ENCODE measurements at places on chromosomes 1 and 21.
A peak's percentile ranks its signal among the peaks of the same experiment; 100 is the strongest.

DNA sequence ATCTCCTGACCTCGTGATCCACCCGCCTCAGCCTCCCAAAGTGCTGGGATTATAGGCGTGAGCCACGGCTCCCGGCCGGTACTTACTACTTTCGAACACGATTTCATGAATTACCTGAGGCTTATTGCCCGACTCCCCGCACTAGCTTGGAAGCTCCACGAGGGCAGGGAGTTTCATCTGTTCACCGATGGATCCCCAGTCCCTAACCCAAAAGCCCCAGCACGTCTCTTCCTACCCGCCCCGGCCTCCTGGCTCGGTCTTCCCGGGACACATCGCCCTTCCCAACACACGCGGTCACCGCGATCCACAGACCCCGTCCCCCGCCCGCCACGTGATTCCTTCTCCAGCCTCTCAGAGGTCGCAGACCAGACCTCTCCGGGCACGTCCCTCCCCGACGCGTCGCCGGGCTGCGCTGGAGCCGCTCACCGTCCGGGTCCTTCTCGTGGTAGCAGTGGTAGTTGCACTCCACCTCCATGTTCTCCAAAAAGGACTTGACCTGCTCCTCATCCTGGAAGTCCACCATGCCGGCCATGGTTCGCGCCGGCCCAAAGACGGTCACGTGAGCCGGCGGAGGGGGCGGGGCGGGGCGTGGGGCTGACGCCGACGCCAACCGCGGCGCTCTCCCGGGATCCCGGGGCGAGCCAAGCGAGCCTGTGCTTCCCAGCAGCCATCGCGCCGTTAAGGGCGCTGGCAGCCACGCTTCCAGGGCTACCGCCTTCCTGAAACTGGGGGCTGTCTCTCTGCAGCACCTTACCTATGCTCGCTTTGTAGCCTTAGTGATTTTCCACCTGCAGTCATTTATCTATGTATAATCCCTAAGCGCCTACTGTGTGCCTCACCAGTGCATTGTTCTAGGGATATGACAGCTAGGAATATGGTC is at the start of gene COA7:
Gene COA7, minus strand, starts transcription at position 553 of the 880 bp plus-strand sequence. Its CDS starts 21 bp downstream, at position 532.
- DNase-seq: peak; percentile 89

DNA sequence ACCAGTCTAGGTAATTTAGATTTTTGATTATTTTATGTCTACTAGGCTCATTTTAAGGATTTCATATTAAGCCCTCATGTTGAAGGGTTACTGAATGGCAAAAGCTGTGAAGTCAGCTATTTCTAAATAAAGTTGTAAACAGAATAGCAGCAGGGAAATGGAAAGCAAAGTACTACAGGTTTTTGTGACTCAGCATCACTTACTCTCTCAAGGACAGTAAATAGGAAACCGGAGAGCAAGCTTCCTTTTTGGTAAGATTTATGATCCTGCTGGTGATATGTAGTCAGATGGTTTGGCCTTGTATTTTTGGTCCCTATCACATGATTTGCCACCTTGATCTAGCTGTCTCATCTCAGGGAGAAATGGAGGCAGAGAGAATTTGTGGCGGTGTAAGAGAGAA is 226.0 kb downstream of the RPS6KC1 start:
- DNase-seq: no peak

- DNase-seq: no peak
Observed at GRCh38 chr1:53525595-53525994, 66.4 kb downstream of the DMRTB1 start.

DNA sequence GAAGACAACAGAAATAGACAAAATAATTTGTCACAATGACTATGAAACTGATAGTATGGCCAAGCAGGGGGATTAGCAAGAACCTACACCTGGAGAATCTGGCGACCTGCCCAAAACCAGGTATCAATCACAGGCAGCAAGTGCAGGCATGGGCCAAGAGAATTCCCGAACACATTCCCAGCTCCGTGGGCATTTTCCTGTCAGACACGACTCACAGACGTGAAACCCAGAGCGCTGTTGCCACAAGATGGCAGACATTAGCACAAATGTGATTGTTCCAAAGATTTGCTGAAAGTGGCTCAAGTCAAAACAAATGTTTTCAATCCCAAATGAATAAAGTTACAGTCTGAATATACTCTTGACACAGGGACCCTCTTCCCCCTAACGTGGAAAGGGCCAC is 36.8 kb downstream of the HLCS start:
- DNase-seq: no peak

GRCh38 chr21:32359719-32360260 is 33.0 kb downstream of the URB1 start:
- DNase-seq: no peak

GRCh38 chr1:19547814-19548213 is 62.5 kb upstream of the CAPZB start:
- DNase-seq: no peak

DNA sequence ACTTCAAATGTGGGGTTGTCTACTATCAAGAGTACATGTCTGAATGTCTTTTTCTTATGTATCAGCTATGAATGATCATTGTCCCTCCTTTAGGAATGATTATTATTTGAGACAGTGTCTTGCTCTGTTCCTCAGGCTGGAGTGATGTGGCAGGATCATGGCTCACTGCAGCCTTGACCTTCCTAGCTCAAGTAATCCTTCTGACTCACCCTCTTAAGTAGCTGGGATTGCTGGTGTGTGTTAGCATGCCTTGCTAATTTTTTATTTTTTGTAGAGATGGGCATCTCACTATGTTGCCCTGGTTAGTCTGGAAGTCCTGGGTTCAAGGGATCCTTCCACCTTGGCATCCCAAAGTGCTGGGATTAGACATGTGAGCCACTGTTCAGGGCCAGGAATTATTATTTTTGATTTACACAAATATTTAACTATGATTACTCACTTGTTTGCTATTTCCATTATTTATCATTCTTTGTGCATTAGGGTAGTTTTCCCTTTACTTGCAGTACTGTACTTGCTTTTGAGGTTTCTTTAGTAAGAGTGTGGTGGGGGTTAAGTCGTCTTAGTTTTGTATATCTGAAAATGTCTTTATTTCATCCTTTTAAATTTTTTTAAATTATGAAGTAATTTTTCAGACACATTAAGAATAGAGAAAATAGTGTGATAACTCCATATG is 12.8 kb downstream of the S100A7 start:
- DNase-seq: no peak

GRCh38 chr1:241637604-241638003 is 2.6 kb downstream of the CHML start:
- DNase-seq: no peak

DNA sequence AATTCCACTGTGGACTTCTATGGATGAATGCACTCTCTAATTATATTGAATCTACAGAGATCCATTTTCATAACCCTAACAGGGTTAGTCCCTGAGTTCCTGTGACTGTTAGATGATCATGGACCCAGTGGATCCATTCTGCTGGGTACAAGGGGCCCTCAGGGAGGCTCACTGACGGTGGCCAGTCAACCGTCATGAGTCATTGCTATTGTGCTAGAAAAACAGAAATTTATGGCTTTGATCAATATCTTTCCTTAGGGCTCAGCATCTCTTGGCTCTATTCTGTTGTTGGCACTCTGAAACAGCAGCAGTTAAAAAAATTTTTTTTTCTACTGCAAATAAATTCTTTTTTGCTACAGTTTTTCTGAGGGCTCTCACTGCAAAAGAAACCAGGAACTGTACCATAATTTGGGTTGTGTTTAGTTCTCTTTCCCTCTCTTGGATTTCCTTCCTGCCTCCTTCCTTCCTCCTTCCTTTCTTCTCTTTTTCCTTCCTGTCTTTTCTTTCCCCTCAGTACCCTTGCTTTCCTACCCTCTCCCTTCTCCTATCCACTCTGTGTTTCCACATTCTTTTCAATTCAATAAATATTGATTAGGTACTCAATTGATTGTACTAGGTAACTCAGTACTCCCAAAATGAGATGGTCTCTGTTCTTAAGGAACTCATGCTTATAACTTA is 49.5 kb downstream of the UTP25 start:
- DNase-seq: no peak

DNA sequence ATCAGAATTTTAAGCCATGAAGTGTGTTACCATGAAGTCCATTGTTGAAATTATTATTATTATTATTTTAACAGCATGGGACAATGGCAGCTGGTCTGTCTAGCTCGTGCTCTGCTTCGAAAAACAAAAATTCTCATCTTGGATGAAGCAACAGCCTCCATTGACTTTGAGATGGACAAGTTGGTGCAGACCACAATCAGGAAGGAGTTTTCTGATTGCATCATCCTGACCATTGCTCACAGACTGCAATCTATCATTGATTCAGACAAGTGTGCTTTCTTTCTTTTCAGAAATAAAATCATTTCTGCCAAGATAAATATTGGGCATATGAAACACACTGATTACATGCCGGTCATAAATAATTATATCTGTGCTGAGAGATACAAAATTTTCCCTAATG is 21.0 kb downstream of the HSPA13 start:
- no peak for DNase-seq

- DNase-seq: no peak
Observed at GRCh38 chr1:147463022-147463421, 78.3 kb upstream of the BCL9 start.

GRCh38 chr1:8002329-8002910 is 23.7 kb downstream of the ERRFI1 start:
- no peak for DNase-seq

GRCh38 chr1:62433861-62434617 is 2.8 kb upstream of the USP1 start:
- no peak for DNase-seq

DNA sequence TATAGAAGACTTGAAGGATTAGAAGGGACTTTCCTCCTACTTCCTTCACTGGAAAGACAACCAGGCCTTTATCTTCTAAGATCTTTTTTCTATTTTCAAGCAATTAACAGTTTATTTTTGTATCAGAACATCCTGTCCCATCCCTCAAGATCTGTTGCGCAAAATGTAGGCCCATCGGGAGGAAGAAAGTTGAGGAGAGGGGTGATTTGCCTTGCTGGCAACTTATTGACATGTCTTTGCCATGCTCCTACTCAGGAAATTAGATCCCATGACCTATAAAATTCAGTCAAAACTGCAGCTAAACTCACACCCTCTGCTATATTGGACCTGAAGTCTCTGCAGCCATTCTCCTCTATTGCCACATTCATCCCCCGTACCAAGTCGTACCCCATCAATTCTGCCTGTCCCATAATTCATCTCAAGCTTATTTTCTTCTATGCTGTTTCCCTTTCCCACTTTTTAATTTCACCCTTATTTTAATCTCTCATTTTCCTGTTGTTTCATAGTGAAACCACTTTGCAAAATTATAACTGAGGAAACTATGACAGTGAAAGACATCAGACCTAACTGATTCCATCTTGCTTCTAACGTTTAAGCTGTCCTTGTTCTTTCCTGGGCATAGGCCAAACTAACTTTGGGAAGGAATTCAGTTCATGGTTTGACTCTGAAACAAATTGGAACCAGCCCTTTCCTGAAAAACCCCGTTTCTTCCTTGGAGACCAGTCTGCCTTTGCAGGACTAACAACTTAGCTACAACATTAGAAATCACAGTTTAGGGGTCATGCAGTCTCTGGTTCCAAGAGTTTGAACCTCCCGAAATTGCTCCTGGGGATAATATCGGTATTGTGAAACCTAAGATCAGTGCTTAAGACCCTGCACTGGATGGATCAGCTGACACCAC is 195.7 kb upstream of the PTBP2 start:
- no peak for DNase-seq

- DNase-seq: peak; percentile 38
Observed at GRCh38 chr1:54800041-54800898, 853 bp downstream of the TTC22 start.

GRCh38 chr1:58827298-58827697 is 43.5 kb upstream of the JUN start:
- DNase-seq: no peak

DNA sequence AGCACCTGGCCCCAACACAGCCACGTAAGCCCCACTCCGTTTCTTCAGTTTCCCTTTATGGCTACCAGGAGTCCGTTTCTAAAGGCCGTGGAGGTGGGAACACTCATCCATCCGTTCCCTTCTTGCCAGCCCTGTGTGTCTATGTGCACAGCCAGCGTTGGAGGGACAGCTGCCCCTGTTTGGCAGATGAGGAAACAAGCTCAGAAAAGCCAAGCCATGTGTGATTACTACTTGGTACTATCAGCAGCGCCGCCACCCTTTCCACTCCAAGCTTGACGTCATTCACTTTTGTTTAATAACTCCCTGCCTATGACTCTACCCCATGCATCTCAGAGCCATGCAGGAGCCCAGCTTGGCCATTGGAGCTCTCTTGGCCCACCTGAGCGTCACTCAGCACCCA is 3.5 kb downstream of the LRP8 start:
- DNase-seq: no peak

DNA sequence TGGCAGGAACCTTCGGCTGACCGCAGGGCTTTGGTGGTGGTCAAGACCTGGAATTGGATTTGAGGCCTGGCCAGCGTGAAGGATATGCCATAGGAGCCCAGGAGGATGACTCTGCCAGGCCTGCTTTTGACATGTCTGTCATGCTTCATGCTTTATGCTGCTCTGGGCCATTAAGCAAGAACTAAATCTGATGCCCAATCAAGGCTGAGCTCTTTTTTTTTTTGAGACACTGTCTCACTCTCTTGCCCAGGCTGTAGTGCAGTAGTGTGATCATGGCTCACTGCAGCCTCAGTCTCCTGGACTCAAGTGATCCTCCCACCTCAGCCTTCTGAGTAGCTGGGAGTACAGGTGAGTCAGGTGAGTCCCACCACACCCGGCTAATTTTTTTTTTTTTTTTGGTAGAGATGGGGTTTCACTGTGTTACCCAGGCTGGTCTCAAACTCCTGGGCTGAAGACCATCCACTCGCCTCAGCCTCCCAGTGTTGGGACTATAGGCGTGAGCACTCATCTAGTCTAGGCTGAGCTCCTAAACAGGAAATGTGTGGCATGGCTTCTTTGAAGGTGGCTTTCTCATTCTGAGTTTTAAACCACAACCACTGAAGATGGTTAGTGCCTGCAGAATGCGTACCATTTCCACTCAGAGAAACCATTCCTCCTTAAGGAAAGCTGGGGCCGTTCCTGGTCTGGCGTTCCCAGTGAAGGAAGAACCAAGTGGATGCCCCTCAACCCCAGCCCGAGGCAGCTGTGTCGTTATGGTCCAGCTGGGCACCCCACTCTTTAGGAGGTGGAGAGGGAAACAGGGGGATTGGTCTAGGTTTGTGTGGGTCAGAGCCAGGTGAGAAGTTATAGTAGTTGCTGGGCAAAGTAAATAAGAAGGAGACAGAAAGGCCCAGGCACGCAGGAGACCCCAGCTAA is 34.2 kb upstream of the ATP5PO start:
- no peak for DNase-seq

- DNase-seq: no peak
Observed at GRCh38 chr21:41967708-41968107, 13.9 kb upstream of the C2CD2 start.

DNA sequence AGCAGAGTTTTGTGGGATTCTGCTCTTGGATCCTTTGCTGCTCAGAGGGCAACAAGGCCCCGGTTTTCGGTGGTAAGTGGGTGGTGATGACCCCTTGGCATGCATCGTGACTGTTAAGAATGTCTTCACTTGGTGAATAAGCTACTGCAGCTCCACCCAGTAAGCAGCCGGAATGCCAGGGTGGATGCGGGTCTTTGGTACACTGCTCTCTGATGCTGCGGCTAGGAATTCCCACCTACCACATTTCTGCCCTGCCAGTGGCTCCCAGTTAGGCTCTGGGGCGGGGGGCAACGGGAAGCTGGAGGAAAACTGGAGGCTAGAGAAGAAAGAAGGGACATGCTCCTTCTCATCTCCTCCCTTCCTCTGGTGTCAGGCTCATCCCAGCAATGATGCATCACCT is 180.4 kb upstream of the GALNT2 start:
- DNase-seq: no peak

GRCh38 chr21:42107881-42108553 is 36.9 kb downstream of the UMODL1 start:
- peak; percentile 64 for DNase-seq
